ENCODE measurements at places on chromosomes 7 and 10. TPM values are rescaled to one million over a fixed set of nuclear protein-coding genes. Genes with fewer than 3 reads are reported as not detected.

The CCM2 gene
- 38.7 TPM for total RNA-seq

The IKZF1 gene
- total RNA-seq, result not detected

The PLEKHS1 gene
- not detected for total RNA-seq

The PLCE1 gene
- 6.3 TPM for total RNA-seq

The SEMA3E gene
- total RNA-seq, result 2.2 TPM
